CD4-positive, alpha-beta T cell treated with Interleukin-15 for 1 hour (primary cell): ENCODE measurements at places on chromosomes 5 and 9.
A peak's percentile ranks its signal among the peaks of the same experiment; 100 is the strongest.

- DNase-seq = no peak
Measured at GRCh38 chr5:128674837-128675446, 136.9 kb upstream of the FBN2 start.

DNA sequence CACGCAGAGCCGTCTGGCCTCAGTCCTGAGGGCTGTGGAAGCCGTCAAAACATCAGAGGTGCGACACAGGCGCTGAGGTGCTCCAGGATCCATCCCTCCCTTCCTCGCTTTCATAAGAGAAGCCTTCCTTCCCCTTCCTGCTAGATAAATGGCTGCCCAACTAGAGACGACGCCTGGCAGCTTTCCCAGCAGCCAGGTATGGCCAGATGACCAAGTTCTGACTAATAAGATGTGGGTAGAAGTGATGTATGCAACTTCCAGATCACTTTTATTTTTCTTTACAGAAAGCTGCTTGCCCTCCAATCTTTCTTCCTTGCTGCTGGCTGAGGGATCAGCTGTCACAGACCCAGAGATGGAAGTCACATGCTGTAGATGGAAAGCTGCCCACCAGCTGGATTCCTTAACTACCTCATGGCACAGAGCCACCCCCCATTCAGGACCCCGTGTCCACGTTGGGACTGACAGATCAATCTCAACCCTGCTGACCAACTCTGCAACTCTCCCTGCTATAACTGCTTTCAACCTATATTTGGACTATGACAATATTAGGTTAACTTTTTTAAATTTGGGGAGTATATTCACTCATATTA lies 8.8 kb downstream of the MAPK9 start:
- no peak for DNase-seq

DNA sequence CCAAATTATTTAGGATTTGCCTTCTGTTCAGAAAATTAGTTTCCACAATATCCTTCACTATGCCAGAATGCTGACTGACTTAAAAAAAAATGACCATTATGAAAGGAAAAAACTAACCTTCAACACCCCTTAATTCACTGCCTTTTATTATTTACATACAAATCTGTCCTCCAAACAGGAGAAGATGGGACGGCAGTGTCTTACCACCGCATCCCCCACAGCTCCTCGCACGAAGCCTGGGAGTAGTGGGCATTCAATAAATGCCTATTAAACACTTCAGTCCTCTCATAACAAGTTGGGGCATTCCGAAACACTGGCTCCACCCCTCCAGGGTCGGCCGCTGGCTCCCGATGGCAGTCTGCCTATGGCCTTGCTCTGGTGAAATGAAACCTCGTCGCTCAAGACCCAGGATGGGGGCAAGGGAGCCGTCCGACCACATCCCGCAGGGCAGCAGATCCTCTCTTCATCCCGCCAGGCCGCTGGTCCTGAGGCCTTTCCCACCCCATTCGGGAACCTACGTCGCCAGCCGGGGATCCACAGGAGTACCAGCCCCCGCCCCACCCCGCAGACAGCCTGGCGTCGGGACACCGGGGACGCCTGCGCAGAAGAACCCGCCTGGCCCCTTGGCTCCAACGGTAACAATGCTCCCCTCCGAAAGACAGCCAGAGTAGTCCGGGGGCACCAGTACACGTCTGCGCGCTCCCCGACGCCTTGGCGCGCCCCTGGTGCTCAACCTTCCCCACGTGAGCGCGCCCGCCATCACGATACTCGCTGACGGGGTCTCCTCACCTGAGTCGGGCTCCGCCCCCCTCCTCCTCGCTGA lies 613 bp downstream of the ZBTB5 start:
- peak; percentile 75 for DNase-seq

DNA sequence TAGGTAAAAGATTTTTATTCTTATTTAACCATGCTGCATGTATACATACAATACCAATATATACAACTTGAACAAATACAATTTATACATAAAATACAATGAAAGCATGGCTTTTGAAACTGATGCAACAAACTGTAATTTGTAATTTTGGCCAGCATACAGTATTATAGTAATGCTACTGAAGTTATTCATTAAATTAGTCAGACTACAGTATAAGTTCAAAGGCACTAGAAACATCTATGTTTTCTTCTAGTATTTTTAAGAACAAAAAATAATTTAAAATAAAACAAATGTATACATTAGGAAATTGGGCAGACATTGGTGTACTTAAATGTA lies 18.8 kb downstream of the IL4 start:
- no peak for DNase-seq

- DNase-seq = no peak
Measured at GRCh38 chr5:137710086-137710485, 25.8 kb downstream of the KLHL3 start.

DNA sequence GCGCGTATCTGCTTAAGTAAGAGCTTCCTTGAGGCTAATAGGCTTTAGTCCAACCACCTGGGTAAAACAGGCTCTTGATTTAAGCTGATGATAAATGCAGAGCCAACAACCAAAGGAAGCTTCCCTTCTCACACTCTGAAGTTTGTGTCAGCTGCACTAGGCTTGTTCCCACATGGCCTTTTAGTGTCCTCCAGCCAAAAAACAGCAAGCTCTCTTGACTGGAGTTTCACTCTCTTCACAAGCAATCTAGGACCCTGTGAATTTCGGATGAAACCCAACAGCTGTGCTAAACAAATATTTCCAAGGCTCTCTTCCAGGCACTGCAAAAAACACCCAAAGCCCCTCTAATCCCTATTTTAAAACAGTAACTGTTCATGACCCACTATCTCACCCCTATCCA lies 63.9 kb downstream of the SAXO1 start:
- no peak for DNase-seq

GRCh38 chr5:151738125-151738848 lies 20.1 kb downstream of the ATOX1 start:
- no peak for DNase-seq

DNA sequence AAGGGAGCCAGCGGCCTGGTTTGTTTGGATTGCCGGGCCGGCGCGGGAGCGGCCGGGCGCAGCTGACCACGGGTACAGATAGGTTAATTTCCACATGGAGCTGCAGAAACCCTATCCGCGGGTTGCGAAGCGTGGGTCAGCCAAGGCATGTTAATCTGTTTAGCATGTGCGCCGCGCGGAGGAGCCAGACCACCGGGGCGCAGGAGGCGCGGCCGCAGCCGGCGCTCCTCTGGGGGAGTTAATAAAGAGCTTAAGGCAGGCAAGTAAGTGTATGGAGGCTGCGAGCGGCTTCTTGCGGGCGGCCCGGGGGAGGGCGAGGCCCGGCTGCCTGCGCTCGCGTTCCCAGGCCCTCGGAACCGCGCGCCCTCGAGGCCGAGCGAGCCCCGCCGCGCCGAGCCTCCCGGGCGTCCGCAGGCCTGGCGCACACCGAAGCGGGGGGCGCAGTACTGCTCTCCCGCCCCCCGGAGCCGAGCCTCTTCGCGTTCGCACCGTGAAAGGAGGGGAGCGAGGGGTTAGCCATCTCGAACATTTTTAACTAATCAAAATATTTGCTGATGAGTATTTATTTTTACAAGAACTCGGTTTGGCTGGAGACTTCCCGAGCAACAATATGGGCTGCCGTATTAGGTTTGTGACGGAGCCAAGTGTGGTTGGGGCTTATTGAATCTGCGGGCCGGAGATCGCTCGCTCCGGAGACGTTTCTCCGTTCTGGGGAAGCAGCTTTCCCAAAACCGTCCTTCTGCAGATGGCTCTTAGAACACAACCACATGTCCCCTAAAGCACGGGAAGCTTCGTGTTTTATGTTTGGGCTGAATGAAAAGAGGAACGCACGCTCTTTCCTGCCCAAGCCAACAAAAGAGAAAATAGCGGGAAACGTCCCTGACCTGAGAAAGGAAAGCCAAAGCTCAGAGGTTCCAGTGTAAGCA lies 28.8 kb downstream of the FOXD1 start:
- DNase-seq = no peak

GRCh38 chr9:132985489-132985888 lies 7.0 kb downstream of the GFI1B start:
- no peak for DNase-seq

- no peak for DNase-seq
Measured at GRCh38 chr5:24904981-24905517, 260.3 kb upstream of the CDH10 start.

DNA sequence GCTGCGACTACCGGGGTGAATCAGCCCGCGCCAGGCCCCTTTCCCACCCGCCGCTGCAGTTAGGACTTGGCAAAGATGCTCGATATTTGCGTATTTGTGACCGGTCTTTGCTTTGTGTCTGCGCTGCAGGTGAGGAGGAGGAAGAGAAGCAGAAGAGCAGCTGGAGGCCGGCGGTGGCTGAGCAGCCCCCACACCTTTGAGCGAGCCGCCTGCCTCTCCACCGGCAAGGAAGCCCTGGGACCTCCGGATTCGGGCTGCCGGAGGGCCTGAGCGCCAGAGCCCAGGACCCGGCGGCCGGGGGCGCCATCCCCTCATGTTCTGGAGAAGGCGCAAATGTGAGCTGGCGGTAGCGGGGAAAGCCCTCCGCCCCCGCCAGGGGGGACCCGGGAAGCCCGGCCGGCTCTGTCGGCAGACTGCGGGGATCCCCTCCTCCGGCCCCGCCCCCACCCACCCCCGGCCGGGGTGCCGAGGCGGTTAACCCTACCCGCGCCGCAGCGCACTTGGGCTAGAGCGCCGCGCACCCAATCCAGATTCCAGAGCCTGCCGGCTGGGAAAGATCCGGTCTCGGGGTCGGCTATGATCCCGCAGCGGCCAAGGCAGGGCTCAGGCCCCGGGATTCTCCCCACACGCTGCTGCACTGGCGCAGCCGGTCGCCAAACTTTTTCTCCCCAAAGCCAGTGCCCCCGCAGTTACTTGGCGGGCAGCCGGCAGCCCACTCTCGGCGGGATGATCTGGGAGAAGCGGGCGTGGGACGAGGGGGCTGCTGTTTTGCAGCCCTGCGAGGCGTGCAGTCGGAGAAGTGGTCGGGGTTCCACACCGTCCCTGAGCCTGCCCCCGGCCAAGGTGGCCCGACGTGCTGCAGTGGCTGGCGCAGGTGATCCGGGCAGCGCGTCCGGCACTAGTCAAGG lies 800 bp upstream of the KCNN2 start:
- DNase-seq = no peak

DNA sequence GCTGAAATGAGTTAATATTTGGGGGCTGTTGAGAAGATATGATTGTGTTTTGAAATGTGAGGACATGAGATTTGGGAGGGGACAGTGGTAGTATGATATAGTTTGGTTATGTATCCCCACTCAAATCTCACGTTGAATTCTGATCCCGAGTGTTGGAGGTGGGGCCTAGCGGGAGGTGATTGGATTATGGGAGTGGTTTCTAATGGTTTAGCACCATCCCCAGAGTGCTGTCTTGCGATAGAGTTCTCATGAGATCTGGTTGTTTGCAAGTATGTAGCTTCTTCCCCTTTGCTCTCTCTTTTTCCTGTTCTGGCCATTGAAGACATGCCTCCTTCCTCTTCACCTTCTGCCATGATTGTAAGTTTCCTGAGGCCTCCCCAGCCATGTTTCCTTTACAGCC lies 386.0 kb downstream of the ARRDC3 start:
- no peak for DNase-seq
